Kidney (tissue), 22 donors: ENCODE measurements at places on chromosomes 3 and 15. TPM values are rescaled to one million over a fixed set of nuclear protein-coding genes. Genes with fewer than 3 reads are reported as not detected.

DNA sequence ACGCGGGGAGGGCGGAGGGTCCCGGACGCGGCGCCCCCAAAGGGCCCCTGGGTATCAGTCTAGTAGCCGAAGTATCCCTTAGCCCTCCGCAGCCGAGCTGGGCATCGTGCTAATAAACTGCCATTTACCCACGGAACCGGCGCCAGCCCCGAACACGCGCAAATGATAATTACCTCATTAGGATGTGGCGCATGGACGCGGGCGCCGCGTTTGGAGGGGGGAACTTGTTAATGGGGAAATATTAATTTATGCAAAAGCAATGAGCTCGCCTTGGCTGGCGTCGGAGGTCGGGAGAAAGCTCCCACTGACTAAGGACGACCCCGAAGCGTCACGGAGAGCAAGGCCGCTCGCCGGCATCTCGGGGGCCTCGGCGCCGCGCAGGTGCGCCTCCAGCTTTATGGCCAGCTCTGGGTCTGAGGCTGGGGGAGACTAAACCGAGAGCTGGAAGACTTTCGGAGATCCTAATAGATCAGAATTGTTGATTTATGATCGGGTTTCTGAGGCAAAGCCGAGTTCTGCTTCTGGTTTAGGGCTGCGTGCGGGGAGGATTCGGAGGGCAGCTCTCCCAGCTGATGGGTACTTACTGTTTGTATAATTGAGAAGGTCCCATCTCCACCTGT, 474 bp upstream of the FEZF2 start:
- H3K27me3 ChIP-seq, result peaks cover 70% of the 10 kb centered on the region
- H3K27ac ChIP-seq, result no peak overlapping the region
- H3K4me3 ChIP-seq, result no peak overlapping the region
- no peaks in the 10 kb centered on the region for H3K4me1 ChIP-seq
- H3K36me3 ChIP-seq, result no peaks in the 10 kb centered on the region

GRCh38 chr3:115657168-115657567, 33.9 kb downstream of the GAP43 start:
- DNase-seq, result no peak
- H3K4me1 ChIP-seq, result no peaks in the 10 kb centered on the region
- H3K27ac ChIP-seq, result no peak overlapping the region
- H3K4me3 ChIP-seq, result no peak overlapping the region

Gene ITGB5
- 115 TPM for total RNA-seq

DNA sequence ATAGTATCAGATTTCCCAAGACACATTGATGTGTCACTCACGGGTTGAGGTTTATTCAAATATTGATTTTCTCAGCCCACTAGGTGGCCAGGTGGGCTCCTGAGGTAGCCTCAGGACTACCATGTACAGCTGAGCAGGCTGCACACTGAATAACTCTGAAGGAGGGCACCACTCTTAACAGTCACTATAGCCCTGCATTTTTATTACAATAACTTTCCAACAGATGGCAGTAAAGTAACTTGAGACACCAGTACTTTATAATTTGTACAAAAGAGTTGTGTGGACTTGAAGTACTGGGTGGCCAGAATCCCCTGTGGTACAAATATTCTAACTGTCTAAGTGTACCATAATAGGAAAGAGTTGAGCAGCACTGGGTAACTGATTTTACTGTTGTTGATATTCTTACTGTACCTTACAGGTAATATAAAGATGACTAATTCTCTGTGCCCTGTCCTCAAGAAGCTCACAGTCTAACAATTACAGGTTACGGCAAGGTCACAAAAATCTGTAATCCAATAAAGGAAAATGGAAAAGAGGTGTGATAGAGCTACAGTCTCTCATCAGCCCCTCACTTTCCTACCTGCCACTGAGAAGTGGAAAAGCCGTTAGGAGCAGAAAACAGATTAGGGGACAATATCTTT, 76.0 kb downstream of the ETFA start:
- no peak overlapping the region for H3K27ac ChIP-seq
- peaks cover 6% of the 10 kb centered on the region for H3K36me3 ChIP-seq
- H3K27me3 ChIP-seq, result no peaks in the 10 kb centered on the region
- H3K4me3 ChIP-seq, result no peak overlapping the region
- no peaks in the 10 kb centered on the region for H3K4me1 ChIP-seq

DNA sequence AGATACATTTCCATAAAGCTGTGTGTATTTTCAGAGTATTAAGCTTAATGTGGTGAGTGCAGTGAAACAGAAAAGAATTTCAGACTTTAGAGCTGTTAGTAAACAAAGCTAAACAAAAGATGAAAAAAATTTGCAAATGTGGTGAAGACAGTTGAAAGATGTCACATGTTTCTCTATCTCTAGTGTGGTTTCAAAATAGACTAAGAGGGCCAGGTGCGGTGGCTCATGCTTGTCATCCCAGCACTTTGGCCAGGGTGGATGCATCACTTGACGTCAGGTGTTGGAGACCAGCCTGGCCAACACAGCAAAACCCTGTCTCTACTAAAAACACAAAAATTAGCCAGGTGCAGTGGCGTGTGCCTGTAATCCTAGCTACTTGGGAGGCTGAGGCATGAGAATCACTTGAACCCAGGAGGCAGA, 466.0 kb upstream of the NR2F2 start:
- H3K36me3 ChIP-seq, result no peaks in the 10 kb centered on the region
- H3K27me3 ChIP-seq, result no peaks in the 10 kb centered on the region
- no peaks in the 10 kb centered on the region for H3K4me1 ChIP-seq

- DNase-seq, result peak; percentile 12
- H3K27me3 ChIP-seq, result no peaks in the 10 kb centered on the region
- peaks cover 2% of the 10 kb centered on the region for H3K4me1 ChIP-seq
- no peak overlapping the region for H3K27ac ChIP-seq
These were observed 3.2 kb downstream of the RAP2B start for GRCh38 chr3:153165261-153165681.

Gene FBXO40
- not detected for total RNA-seq

GRCh38 chr3:76138921-76139320, 353.6 kb upstream of the ZNF717 start:
- DNase-seq, result no peak
- no peaks in the 10 kb centered on the region for H3K36me3 ChIP-seq
- no peak overlapping the region for H3K4me3 ChIP-seq
- H3K4me1 ChIP-seq, result no peaks in the 10 kb centered on the region
- H3K27ac ChIP-seq, result no peak overlapping the region

DNA sequence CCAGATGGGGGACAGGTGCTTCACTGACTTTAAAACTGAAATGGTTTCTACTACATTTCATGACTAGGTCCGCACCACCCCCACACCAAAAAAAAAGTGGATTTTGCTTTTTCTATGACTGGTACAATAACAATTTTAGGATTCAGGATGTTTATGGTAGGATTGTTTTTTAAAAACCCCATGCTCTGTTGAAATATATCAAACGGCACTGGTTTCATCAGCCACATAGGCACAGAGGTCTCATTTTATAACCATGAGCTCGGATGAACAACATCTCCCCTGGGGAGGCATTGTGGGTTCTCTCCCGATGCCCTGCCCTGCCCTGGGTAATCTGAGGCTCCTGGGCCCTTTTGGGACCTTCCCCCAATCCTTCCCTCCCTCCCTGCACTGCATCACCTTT, 202.7 kb upstream of the KBTBD8 start:
- no peak overlapping the region for H3K27ac ChIP-seq
- H3K4me3 ChIP-seq, result no peak overlapping the region
- DNase-seq, result no peak
- no peaks in the 10 kb centered on the region for H3K36me3 ChIP-seq
- no peaks in the 10 kb centered on the region for H3K4me1 ChIP-seq

DNA sequence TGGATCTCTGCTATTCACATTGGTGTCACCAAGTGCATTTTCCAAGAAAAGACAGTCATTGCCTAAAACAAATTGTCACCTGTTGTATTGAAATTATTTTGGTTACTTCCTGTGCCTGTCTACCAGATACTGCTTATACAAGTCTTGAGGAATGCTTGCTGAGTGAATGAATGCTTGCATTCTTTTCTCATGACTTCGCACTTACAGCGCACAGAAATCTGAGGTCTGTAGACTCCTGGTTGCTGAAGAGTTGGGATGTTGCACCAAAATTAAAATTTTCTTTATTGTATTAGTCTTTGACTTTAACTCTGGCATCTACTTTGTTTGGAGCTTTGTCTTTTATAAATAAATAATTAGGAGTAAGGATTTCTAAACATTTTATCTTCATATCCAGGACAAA, 28.4 kb downstream of the SH3GL3 start:
- no peaks in the 10 kb centered on the region for H3K36me3 ChIP-seq
- DNase-seq, result no peak
- H3K27me3 ChIP-seq, result no peaks in the 10 kb centered on the region
- no peak overlapping the region for H3K27ac ChIP-seq
- no peaks in the 10 kb centered on the region for H3K4me1 ChIP-seq
- no peak overlapping the region for H3K4me3 ChIP-seq

Gene FGF7
- total RNA-seq, result 23.8 TPM

- no peak for DNase-seq
- H3K4me1 ChIP-seq, result no peaks in the 10 kb centered on the region
- no peak overlapping the region for H3K4me3 ChIP-seq
These were observed 577.0 kb upstream of the MDFIC2 start for GRCh38 chr3:70889162-70890019.

GRCh38 chr15:80252121-80252518, at the start of gene CTXND1:
TSS of gene CTXND1 (minus strand) at chr15:80252213. CDS start at chr15:80201949, 50,264 bp downstream.
- peak within 1 kb of the TSS; percentile 57 for H3K4me3 ChIP-seq
- H3K27me3 ChIP-seq, result peaks cover 20% of the 10 kb centered on the region
- DNase-seq, result peak; percentile 57

Gene GTF2A2
- 90.9 TPM for total RNA-seq

Gene CDHR4
- total RNA-seq, result 0.54 TPM

DNA sequence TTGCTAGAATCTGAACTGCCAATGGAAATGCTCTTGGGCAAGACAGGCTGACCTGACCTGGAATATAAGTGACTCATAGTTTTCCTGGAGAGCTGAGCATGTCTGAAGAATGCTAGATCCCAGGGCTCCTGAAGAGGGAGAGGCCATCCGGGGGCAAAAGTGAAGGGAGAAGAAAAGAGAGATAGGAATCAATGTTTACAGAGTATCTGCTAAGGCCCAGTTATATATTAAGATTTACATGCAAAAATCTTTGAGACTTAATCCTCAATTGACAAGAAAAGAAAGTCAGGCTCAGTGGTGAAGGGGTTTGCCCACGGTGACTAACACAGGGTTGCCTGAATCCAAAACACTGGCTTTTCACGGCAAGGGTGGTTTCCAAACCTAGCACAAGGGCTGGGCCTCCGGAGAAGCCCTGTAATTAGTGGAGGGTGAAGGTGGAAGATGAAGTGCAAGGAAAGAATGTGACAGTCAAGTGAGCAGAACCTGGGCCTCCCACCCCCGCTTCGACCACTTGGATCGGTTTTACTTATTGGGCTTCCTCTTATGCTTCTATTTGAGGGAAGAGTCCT, 91.7 kb upstream of the FGF12 start:
- peaks cover 6% of the 10 kb centered on the region for H3K4me1 ChIP-seq
- H3K4me3 ChIP-seq, result no peak overlapping the region
- peak overlapping the region; percentile 23 for H3K27ac ChIP-seq
